HFFc6 (cell line): ENCODE measurements at places on chromosomes 3 and 15. TPM values are rescaled to one million over a fixed set of nuclear protein-coding genes. Genes with fewer than 3 reads are reported as not detected.

- DNase-seq, result no peak
These were observed 42.2 kb downstream of the SV2B start for GRCh38 chr15:91142106-91142744.

Gene PAK6
- not detected in 2 replicates for total RNA-seq

DNA sequence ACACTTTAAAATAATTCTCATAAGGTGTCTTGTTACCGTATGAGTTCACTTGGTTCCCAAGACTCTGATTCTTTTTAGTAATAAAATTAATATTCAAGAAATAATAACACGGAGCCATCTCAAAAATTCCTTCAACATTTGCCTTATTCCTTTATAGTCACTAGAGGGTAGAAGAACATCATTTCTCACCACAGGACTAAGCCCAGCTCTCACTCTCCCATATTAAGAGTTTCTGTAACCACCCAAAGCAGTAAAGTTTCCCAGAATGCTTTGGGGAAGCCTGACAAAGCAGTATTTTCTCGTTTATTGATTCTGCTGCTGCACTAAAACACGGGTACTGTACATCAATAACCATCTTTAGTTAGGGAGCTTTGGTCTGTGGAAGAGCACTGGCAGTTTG lies 114.9 kb downstream of the MCTP2 start:
- peak; percentile 21 for DNase-seq

DNA sequence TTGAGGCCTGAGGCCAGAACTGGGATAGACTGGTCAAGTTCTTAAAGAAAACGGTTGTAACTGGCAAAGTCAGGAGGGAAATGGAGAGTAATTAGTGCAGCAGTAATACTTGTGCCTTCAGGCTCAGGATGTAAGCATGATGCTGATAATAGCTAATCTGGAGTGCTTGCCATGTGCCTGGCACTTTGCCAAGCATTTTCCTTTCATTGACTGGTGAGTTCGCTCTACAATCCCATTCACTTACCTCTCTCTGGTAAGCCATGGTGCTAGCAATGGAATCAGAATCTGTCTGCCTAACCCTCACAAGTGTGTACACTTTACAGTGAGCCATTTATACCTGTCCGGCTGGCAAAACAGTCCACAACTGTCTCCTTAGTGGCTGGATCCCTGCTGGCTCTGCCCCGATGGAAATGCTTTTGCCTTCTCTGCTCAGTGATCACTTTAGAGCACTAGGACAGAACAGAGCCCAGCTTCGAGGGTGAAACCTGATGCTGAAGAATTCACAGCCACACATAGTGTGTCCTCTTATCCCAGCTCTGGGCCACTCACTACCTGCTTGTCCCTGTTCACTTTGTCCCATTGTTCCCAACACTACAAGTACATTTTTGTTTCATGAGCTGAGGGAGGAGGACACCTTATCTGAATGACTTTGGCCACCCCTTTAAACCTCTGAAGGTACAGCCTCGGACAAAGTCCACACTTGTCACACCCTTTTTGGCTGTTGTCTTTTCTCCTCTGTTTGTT lies 10.3 kb downstream of the CHP1 start:
- no peak for DNase-seq

DNA sequence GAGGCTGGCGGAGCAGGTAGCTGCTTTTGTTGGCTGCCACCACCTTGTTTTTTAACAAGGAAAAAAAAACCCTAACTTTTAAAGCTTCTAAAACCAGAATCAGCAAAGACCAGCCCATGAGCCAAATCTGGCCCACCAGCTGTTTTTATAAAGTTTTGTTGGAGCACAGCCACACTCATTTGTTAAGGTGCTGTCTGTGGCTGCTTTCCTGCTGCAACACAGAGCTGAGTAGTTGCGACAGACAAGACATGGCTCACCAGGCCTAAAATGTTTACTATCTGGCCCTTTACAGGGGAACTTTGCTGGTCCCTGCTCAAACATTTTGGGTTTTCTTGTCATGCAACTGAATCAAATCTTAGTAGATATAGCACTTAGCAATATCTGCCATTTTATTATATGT lies 18.9 kb downstream of the EFCAB12 start:
- DNase-seq, result no peak

Gene AADAC
- not detected in 3 replicates for total RNA-seq

DNA sequence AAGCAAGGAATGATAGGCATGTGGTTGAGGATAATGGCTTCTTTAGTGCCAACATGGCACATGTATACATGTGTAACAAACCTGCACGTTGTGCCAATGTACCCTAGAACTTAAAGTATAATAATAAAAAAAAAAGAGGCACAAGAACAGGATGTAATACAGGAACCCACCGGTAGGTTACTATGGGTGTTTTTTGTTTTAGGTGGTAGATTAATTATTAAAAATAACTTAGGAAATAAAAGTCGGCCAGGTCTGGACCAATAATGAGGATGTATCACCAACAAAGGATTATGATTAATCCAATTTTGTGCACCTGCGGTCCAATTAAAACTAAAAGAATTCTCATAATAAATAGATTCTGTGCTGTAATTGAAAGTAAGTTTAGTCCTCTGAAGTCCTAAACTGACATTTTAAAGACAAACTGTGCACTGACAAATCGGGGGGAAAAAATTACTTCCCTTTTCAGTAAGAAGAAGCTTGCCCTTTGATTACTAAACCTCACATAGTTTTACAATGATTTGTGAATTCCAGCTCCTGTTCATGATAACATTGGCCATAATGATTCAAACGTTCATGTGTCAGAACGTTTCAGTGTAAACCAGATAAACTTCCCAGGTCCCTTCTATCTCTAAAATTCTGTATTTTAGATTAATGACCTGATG lies 62.2 kb downstream of the CASR start:
- DNase-seq, result peak; percentile 75
